ENCODE measurements at places on chromosomes 6 and 20.

- DNase-seq = no peak
Measured at GRCh38 chr20:39713076-39713840, 751.1 kb downstream of the DHX35 start.

GRCh38 chr6:166507809-166508564 lies 78.5 kb downstream of the RAMACL start:
- DNase-seq = no peak

DNA sequence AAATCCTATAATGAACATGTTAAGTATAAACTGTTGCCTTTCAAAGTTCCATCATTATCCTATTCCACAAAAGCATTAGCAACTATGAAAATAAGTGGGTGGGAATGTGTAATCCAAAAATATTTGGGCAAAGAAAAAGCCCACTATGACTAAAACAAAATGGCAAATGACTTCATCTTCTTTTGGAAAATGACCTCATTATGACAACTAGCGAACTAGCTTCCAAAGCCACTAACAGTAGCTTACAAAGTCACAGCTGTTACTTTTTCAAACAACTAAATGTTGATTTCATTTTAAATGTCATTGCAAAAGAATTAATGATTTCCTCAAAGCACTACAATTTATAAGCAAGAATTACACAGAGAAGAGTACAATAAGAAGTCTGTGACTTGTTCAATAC lies 49.8 kb upstream of the RUNX2 start:
- DNase-seq = no peak

DNA sequence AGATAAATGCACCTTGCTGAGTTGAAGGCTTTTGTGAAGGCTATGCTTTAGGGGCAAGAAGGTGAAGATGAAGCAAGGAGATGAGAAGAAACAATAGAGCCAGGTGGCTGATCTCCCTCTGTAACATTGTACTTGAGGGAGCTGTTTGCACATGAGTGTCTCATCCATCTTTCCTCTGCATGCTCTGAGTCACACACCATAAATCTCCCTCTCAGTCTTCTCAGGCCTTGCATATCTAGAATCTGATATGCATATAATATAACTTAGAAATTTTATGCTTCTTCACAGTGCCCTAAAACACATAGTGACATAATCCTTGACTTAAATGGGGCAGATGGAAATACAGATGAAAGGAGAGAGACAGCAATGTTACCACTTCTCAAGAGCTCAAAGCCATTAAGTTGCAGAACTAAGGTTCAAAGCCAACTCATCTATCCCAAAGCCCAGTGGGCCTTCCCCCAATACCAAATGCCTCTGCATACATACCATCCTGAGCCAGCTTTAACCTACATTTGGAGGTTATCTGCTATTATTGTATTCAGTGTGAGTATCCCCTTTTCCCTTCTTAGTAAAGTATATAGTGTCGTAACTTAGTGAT lies 62.4 kb upstream of the STXBP5 start:
- no peak for DNase-seq

GRCh38 chr6:136371959-136372358 lies 82.3 kb upstream of the BCLAF1 start:
- DNase-seq = no peak

GRCh38 chr6:170292111-170292406 lies 1.2 kb upstream of the DLL1 start:
- DNase-seq = no peak

DNA sequence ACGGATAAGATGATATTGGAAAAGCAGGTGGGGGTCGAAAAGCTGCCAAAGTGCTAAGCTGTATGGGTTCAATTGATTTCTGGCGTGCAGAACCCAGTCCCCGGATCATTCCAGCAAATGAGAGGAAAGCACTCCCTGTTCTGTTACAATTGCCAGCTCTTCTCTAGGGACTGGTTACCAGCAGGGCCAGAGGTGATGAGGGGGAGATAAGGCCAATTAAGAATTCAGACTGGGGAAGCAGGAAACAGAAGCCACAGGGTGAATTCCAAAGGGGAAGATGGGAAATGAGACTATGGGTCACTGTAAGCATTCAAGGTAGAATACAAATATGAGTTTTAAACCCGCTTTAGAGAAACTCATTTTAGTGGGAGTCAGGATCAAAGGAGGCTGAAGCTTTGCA lies 349.4 kb upstream of the MAP3K7 start:
- DNase-seq = no peak

DNA sequence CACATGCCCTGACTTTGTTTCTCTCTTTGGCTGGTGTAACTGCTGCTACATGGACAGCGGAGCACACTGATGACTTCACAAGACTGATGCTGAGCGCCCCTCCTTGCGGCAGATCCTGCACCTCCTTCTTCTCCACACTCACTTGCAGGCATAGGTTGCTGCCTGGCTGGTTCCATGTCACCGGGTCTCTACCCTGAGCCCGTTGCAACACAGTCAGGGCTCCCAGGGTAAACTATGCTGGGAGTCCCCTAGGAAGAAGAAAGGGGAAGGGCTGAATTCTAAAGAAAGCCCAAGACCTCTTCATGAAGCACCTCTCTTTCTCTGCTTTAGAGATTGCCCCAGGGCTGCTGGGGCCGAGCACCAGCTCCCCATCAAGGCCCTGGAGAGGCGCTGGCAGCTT lies 83.3 kb upstream of the DUSP22 start:
- DNase-seq = no peak

DNA sequence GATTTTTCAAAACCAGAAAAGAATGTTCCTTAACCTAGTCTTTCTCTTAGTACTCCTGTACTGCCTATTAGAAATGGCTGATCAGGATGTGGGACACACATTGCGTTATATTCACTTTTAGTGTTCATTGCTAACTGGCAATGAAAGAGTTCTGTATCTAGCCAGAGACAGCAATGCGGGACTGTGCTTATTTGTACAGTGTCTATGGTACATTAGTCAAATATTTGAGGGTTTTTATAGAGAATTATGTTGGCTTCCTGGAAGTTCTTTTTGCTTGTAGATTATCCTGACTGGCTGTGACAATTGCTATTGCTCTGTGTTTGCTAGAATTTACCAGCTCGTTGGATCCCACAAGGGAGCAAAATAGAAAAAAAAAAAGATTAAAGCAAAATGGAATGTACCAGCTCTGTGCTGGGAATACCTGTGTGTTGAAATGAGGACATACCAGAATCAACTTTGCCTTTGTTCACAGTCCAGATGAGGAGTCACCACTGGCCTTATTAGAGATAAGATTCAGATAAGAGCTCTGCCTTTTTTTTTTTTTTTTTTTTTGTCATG lies 22.4 kb upstream of the IFNGR1 start:
- DNase-seq = no peak

GRCh38 chr20:34705397-34706301 lies 1.5 kb downstream of the TP53INP2 start:
- DNase-seq = peak; percentile 50

GRCh38 chr6:32937230-32937633 lies 3.6 kb downstream of the HLA-DMB start:
- DNase-seq = no peak

GRCh38 chr20:55375920-55376319 lies 629.4 kb downstream of the CBLN4 start:
- DNase-seq = no peak

DNA sequence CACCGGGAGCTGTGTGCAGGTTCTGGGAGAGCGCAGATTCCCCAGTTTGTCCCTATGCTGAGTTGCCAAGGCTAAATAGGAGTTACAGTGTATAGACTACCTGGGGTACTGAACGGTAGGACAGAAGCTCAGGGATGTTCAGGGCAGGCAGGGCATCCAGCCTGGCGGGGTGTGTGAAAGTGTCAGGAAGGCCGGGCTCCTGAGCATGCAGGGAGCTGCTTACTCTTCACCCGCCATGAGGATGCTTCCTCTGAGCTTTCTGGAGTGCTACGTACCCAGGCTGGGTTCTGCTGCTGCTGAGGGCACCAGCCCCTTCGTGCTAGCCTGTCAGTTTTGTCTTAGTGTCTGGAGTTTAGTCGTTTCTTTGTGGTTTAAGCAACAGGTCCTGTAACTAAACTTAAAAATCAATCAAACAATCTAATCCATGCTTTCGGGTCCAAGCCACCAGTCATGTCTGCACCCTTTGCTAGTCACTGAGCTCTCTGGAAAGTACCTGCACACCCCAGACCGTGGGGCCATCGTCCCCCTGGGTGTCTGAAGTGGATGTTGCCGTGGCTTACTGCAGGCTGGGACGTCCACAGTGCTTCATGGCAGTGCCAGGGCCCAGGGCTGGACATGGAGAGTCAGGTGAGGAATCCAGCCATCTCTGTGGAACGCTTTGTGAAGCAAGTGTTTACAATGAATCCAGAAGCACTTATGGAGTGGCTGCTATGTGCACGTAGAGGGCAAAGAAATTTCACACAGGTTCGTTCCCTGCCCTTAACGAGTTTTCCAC lies 220.3 kb upstream of the SNX9 start:
- no peak for DNase-seq

DNA sequence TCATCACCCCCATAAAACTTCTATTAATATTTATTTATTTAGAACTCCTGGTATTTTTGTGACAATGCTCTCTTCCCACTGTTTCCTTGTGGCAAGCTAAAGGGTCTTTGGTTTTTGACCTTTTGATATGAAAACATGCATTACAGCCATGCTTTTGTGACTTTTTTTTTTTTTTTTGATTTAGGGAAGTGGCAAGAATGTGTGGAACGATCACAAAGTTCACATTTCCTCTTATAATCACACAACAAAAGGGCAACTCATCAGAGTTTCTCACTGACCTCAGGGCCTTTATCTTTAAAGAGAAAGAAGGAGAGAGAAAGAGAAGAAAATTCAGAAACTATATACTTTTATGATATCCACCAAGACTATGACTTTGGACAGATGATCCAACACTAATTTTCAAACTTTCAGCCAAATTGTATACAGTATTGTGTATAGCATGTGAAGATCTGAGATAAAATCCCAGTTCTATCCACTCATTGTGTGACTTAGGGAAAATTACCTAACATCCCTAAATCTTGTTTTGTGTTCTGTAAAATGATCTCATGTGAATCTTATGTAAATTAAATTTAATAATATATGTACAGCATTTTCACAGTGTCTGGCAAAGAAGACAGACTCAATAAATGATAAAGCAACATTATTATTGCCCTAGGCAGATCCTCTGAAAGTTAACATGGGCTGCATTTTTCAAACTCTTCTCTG lies 106.8 kb upstream of the MARCKS start:
- DNase-seq = no peak

DNA sequence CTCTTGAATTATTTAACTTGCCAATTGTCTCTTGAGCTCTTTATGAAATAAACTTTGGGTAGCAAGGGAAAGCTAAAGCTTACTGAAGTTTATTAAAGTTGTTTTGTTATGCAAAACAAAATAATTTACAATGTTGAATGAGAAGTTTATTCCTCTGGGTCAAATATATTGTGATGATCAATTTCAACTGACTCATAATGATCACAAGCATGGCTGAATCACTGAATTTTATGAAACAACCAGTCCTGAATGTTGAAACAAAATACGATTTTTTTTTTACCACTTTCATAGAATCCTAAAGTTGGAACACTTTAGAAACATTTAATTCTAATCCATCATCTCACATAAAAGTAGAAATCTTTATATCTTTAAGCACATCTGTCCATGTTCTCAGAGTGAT lies 110.3 kb downstream of the RWDD2A start:
- no peak for DNase-seq

- peak; percentile 52 for DNase-seq
Measured at GRCh38 chr6:159788753-159789376, 537 bp downstream of the TCP1 start.

DNA sequence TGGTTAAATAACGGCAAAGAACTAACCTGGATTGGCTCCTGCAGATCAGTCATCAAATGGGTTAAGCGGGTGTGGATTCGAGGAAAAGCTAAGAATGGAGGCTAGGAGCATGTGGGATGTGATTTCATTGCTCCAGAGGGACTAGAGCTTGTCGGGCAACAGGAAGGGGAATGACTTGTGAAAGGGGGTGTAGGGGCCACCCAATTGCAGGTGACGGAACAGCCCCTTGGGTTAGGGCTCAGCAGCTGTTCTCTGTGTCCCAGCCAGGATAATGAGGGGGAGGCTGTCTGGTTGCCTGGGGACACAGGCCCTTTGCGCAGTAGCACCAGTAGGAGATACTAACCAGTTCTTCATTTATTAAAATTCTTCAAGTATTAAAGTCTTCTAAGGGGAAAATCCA lies 25.0 kb upstream of the MRPS18A start:
- no peak for DNase-seq

DNA sequence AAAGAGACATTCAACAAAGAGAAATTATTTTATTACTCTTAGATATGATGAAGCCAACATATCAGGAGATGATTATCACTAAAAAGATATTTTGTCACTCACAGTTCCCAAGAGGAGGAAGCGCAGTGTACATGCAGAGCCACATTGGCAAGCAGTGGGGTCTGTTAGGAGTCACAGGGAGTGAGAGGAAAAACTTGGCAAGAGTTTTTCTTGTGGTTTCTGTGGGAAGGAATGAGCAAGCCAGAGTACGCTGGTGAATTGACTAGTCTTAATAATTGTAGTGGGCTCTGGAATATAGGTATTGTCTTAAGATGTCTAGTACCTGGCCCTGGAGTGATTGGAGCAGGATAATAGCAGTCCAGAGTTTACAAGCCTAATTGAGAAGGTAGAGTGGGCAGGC lies 1095.2 kb downstream of the GRIK2 start:
- DNase-seq = no peak

DNA sequence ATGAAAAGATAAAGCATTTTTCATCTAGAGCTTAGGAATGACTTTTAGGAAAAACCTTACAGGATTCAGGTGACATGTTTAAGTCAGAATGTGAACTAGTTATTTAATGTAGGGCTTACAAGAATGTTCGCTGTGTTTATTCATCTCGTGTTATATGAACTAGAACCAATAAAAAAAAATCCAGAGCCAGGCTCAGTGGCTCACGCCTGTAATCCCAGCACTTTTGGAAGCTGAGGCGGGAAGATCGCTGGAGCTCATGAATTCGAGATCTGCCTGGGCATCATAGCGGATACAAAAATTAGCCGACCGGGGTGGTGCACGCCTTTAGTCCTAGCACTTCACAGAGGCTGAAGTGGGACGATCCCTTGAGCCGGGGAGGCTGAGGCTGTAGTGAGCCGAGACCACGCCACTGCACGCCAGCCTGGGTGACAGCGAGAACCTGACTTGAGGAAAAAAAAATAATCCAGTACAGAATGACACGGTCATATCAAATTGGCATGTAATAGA lies 46.3 kb downstream of the OR2B2 start:
- peak; percentile 63 for DNase-seq

DNA sequence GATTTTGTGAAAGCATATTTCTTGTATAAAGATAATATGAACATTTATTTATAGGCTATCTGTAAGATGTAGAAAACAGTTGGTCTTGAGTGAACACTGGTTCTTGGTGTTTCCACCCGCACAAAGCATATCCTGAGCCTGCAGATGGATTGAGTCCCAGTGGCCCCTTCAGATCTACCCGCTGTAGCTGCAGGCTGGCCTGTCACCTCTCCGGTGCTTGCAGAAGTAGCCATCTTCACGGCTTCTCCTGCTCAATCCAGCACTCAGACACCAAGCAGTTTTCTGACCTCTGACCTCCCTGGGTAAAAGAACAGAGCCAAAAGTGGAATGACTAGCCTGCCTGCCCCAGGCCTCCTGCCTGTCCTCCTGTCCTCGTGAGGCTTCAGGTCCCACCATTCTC lies 22.7 kb downstream of the LYRM2 start:
- DNase-seq = peak; percentile 39

- DNase-seq = no peak
Measured at GRCh38 chr6:170257376-170257775, 33.5 kb downstream of the DLL1 start.

Measured in ecto neural progenitor cell (in vitro differentiated cells).